RWPE2 (cell line): ENCODE measurements at places on chromosomes 3 and 15.

DNA sequence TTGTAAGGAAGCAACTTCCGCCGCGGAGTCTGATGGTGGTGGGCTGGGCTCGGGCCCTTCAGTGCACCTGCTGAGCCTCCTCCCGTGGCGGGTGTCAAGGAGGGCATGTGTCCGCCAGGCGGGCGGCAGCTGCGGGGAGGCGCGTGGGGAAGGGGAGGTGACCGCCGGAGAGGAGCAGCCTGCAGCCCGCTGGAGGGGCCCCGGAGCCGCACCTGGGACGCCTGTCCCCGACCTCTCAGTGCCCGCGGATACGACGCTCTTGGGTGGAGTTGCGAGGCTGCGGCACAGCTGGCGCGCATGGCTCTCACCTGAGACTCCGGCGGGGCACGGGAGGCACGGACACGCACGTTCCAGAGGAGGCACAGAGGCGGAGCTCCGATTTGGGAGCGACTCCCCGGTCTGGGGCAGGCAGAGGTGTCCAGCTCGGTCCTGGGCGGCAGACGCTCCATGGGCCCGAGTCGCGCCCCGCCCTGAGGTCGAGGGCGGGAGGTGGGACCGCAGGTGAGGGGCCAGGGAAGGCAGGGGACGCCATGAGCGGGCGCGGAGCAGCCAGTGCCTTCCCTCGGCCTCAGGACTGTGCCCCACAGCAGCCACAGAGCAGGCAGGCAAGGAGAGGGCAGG is 50.2 kb upstream of the PRR20G start:
- peak; percentile 38 for DNase-seq

- no peak for DNase-seq
Observed at GRCh38 chr3:14810801-14811661, 7.7 kb upstream of the FGD5 start.

- no peak for DNase-seq
Observed at GRCh38 chr15:32844118-32844711, 126.4 kb downstream of the GREM1 start.

DNA sequence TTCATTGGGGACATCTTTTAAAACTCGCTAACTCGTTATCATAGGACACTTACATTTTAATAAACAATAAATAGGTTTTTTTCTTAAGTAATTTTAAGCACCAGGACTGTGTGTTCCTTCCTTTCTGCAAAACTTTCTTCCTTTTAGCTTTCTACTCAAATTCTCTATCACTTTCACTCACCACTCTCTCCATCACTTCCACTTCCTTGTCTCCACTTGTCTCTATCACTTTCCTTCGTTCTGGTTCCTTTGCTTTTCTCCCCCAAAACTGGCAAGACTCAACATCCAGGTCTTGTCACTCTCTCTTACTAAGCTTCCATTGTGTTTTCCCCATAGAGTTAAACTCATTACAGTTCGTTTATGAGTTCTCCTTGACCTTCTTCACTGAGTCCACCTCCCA is 99.0 kb downstream of the ZPLD1 start:
- no peak for DNase-seq

DNA sequence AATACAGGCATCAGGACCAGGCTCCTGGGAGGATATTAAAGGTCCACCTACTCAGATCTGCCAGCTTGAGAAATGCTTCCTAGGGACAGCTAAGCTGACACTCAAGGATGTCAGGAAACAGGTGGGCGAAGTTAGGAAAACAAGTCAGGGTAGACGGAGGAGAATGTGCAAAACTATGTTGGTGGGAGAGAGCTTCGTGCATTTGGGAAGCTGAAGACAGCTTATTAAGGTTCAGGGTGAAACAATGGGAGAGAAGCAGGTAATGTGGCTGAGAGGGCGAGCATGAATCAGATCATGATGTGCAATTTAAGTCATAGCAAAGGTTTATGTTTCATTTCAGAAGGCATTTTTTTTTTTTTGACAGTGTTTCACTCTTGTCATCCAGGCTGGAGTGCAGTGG is 297.2 kb upstream of the ATP10A start:
- DNase-seq: no peak

DNA sequence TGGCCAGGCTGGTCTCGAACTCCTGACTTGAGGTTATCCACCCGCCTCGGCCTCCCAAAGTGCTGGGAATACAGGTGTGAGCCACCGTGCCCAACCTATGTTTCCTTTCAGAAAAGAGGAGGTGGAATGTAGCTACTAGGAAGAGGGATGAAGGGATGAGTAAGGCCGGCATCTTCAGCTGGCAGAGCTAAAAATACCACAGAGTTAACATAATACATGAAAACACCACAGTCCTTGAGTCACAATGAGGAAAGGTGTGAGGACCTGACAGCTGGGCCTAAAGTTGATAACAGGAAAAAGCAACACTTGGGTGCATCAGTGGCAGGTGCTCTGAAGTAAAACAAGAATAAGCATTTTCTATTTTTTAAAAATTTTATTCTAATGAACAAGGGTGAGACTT is 392.2 kb downstream of the DIPK2A start:
- DNase-seq: no peak

- no peak for DNase-seq
Observed at GRCh38 chr3:111956995-111957734, 21.7 kb upstream of the ABHD10 start.
